ENCODE measurements at places on chromosomes 12 and 14. TPM values are rescaled to one million over a fixed set of nuclear protein-coding genes. Genes with fewer than 3 reads are reported as not detected.
A peak's percentile ranks its signal among the peaks of the same experiment; 100 is the strongest.

FAR2 gene
- 0.73 TPM for polyA plus RNA-seq

STAC3 gene
- polyA plus RNA-seq: 0.36 TPM

APOF gene
- not detected for polyA plus RNA-seq

DNA sequence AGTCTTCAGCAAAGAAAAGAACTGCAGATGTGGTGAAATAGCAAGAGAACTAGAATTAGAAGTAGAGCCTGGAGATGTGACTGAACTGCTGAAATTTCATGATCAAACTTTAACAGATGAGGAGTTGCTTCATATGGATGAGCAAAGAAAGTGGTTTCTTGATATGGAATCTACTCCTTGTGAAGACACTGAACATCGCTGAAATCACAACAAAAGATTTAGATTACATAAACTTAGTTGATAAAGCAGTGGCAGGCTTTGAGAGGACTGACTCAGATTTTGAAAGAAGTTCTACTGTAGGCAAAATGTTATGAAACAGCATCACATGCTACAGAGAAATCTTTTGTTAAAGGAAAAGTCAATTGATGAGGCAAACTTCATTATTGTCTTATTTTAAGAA is 175.0 kb downstream of the KIF21A start:
- DNase-seq: no peak

GRCh38 chr14:52117111-52117832 is 48.4 kb upstream of the NID2 start:
- DNase-seq: no peak

DNA sequence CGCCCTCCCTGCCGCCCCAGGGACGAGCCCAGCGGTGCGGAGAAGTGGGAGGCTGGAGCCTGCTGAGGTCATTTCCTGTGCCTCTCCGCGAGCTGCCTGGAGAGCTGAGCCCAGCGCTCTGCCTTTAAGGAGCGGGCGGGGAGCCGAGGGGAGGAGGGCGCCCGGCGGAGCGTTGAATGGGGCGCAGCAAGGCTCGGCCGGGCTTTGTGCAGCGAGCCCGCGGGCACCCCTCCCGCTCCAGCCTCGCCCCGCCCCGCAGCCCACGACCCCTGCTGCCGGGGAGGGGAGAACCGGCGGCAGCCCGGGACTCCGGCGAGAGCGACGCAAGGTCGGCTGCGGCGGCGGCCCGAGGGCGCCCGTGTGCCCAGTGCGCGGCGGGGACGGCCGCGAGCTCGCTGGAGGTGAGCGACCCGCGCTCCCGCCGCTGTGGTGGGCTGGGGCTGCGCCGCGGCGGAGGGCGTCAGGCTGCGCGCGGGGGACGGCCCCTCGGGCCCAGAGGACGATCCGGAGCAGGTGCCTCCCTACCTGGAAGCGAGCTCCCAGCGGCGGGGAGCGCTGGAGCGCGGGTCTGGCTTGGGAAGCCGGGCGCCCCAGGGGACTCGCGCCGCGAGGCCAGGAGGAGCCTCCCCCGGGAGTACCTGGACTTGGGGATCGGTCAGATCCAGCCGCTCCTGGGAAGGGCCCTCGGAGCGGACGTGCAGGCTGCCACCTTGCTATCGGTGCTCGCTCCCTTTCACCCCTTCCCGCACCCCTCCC is at the start of gene PLEKHH1:
Gene PLEKHH1, plus strand, starts transcription at position 293 of the 756 bp plus-strand sequence. CDS start 8,578 bp downstream, outside the sequence.
- no peak for DNase-seq

DNA sequence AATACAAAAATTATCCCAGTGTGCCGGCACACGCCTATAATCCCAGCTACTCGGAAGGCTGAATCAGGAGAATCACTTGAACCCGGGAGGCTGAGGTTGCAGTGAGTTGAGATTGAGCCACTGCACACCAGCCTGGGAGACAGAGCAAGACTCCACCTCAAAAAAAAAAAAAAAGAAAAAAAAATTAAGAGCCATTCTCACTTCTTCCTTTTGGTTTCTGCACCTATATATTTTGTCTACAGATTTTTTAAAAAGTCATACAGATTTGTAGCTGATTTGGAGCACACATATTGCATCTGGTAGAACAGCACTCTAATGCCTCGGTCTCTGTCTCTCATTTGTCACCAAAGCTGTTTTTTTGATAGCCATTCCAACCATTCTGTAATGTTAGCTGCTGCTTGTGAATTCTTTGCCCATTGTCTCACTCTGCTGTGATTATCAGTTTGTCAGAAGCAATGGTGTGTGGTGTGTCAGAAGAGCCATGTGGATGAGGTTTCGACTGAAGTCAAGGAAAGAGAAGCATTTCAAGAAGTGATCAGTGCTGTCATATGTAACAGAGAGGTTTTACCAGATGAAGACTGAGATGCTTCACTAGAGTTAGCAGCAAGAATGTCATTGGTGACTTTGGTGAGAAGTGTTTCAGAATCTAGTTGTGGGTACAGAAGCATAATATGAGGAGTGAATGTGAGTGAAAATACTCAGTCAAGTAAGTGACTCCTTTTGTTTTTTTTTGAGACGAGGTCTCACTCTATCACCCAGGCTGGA is 8.7 kb upstream of the KTN1 start:
- peak; percentile 33 for DNase-seq

DNA sequence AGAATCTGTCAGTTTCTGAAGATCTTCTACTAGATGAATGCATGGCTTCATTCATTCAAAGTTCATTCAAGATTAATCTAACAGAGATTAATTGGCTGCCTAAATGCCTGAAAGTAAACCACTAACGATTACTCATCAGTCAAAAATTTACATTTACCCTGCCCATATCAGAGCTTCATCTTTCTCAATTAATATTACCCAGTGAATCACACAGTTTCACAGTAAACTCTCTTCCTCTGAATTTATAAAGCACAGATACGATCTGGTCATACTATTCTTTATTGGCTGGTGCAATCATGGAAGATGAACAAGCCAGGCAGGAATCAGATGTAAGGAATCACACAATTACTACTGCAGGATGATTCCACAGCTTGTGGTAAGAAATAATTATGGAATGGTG is 377.7 kb downstream of the SLC16A7 start:
- no peak for DNase-seq
